HCT116 (cell line): ENCODE measurements at places on chromosomes 7 and 10.

GRCh38 chr10:132387764-132388210 lies 9.2 kb upstream of the PWWP2B start:
- no peak for DNase-seq

DNA sequence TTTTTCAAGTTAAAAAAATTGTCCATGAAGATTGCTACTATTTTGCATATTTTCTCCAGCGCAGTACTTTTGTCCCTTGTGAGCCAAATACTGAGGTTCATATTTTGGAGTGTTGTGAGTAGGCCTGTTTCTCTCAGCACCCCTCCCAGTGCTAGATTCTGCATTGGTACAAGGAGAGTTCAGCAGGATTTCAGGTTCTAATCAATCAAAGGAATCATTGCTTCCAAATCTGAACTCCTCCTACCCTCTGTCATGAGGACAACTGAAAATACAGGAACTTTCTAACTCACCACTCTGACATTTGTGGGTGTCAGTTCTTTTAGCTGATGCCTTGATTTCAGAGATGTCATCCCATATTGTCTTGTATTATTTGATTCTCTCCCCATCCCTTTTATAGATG lies 299.9 kb downstream of the FZD1 start:
- DNase-seq, result no peak

DNA sequence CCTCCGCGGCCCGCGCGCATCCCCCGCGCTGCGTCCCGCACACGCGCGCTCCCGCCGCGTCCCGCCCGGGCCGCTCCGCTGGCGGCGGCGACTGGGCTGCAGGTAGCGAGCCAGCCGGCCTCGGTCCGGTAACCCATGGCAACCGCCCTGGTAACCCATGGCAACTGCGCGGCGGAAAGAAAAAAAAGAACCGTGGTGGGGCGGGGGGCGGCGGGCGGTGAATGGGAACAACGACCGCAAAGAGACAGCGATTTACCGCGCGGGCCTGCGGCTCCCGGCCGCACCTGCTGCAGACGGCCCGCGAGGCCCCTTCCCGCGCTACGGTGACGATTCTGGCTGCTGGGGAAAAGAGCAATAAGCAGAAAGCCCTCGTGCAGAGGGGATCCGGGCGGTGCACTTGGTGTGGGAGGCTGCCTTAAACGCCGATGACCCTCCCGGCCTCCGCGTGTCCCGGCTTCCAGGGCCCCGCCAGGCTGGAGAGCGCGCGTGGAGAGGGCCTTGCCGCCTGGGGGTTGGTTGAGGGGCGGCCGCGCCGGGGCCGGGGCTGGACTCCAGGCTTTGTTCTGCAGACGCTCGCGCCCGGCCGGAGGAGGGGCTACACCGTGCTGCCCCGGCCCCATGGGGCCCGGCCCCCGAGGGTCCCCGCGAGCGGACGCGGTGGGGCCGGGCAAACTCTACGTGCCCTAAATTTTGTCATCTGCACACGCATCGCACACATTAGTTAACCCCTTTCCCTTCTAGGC lies 84.7 kb downstream of the SNX10 start:
- DNase-seq, result no peak

- no peak for DNase-seq
These were observed 399.5 kb upstream of the ANKRD30A start for GRCh38 chr10:36725581-36726520.

- no peak for DNase-seq
These were observed 235.3 kb upstream of the PRKCQ start for GRCh38 chr10:6815346-6815745.
